ENCODE measurements at places on chromosomes 7 and 10.
A peak's percentile ranks its signal among the peaks of the same experiment; 100 is the strongest.

- DNase-seq: no peak
Observed at GRCh38 chr10:92502296-92502808, 71.5 kb downstream of the IDE start.

DNA sequence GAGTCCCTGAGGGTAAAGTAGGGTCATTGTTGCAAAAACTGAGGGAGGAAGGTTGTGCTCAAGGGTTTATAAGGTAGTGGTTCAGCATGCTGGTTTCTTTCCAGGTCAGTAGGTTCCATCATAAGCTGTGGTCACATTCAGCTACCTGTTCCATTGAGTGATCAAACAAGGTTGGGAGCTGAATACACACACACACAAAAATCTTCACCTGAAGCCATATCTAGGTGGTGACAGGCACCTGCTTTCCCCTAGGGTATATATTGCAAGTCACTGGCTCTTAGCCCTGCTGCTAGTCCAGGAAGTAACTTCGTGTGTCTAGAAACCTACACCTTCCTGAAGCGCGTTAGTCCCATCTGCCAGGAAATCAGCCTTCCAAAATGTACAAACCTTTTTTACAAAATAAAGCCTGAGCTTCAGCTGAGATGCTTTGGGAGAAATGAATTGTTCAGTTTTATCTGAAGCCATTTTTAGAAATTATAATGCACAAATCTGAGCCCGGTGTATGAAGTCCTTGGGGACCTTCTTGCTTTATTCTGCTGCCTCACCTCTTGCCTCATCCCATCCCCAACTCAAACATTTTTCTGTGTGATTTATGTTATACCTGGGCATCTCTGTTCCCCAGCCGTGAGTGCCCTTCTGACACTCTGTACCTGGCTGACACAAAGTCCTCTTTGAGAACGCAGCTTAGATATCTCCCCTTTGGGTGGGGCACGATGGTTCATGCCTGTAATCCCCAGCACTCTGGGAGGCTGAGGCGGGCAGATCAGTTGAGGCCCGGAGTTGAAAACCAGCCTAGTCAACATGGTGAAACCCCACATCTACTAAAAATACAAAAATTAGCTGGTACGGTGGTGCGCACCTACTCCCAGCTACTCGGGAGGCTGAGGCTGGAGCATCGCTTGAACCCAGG lies 10.6 kb upstream of the LAMTOR4 start:
- DNase-seq: peak; percentile 36

DNA sequence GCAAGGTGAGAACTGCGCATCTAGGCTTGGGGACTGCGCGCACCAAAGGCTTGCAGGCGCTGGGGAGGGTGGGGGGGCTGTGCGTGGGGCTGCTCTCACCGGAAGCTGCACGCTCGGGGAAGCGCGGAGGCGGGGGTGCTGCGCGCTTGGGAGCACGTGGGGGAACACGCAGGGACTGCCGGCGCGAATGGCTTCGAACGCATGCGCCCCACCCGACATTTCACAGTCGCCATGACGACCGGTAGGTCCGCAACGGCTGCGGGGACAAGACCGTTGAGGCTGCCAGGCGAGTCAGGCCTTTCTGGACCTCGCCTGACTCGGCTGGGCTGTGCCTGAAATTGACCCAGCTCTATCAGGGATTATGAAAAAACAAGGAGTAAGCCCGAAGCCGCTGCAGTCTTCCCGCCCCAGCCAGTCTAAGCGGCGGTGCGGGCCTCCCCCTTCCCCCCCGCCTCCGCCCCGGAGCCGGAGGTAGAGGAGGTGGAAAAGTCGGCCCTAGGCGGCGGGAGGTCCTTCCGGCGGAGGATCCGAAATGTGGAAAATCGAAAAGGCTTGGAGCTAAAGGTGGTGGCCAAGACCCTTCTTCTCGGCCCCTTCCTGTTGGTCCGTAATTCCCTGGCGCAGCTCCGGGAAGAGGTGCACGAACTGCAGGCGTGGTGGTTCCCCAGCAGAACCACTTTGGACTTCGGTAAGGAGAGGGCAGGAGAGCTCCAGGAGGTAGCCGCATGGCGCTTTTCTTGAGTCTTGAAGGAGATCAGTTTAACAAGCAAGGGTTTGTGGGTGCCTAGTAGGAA lies 34.9 kb upstream of the STEAP1 start:
- peak; percentile 39 for DNase-seq

DNA sequence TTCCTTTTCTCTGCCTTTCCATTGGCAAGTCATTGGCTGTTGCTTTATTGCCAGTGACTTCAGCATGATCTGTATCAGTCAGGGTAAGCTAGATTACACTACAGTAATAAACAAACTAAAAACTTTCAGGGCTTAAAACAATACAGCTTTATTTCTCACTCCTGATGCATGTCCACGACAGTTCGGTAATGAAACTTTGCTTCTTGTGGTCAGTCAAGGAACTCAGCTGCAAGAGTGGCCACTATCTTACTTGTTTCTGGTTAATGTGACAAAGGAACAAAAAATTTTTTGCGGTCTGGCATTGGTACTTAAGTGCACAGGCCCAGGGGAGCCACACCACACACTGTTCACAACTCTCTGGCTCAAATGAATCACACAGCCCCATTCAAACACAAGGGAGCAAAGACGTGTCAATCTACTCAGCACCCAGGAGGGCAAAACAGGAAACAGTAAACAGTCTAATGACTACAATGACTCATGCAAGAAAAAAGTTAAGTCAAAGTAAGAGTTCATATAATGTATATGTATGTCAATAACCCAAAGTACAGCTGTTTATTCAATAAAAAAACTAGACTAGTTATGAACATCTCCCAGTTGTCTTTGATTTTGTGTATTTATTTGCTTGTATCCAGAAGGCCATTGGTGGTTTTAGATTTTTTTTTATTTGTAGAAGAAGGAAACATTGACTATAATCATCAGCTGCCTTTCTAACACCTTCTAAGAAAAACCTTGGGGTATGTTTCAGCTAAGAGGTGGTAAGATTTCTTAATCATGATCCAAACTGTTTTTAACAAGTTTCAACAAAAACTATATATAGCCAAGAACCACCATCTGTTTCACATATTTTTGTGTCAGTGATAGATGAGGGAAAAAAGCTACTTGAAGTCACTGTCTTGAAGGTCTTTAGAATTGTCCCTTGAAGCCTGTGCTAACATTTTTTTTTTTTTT lies 134.4 kb upstream of the FAM3C start:
- DNase-seq: peak; percentile 34

GRCh38 chr7:154469652-154470051 lies 417.5 kb downstream of the DPP6 start:
- DNase-seq: no peak

DNA sequence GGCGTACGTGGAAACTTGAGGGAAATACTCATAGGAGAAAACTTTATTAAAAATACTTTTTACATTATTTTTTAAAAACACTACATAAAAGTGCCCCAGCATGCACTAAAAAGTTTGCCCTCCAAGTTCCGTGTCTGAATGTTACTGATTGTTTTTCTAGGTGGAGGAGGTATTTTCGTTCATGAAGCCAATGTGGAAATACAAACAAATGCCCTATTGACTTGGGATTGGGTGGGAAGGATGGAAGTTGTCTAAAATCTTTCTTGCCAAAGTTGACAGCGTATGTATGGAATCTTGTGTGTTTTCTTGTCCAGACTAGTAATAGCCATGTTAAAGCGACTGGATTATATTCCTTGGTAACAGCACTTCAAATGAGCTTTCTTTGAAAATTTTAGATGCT lies 1.2 kb downstream of the PROSER2 start:
- DNase-seq: no peak

DNA sequence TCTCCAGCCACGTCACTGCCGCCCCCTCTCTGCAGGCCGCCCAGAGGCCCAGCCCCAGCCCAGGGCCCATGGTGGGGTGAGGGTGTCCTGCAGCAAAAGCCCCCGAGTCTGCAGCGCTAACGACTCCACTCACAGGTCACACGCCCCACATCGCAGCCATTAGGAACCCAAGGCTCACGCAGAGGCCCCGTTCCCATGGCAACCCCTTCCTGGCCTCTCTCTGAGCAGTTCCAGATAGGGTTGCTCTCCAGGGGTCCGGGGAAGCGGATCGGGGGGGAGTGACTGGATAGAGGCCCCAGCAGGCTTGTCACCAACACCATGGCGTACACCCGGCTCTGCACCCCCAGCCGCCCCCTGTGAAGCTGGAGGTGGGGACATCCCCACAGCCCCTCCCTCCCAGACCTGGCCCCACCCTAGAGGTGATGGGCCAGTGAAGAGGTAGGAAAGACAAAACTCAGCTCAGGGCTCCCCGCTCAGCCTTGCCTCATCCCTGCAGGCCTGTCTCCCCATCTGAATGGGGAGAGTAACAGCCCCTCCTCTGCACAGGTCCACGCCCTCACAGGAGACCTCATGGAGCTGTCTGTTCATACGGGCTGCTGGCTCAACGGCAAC lies 41.2 kb downstream of the TNRC18 start:
- DNase-seq: no peak

- DNase-seq: no peak
Observed at GRCh38 chr7:38751416-38751815, 120.2 kb upstream of the AMPH start.
